Upper lobe of right lung (tissue), 1 donor: ENCODE measurements at places on chromosomes 1 and 21. TPM values are rescaled to one million over a fixed set of nuclear protein-coding genes. Genes with fewer than 3 reads are reported as not detected.
A peak's percentile ranks its signal among the peaks of the same experiment; 100 is the strongest.

The VCAM1 gene
- total RNA-seq = 8.1 TPM

The KDM5B gene
- 57.3 TPM for total RNA-seq

The RXRG gene
- 9.1 TPM for total RNA-seq

The CHD5 gene
- total RNA-seq = 0.23 TPM

The OLFM3 gene
- not detected for total RNA-seq

The GUCA2A gene
- not detected for total RNA-seq

- DNase-seq = no peak
Observed at GRCh38 chr1:88742531-88742930, 58.5 kb downstream of the PKN2 start.

GRCh38 chr1:86100401-86100800 is 56.2 kb downstream of the COL24A1 start:
- no peak for DNase-seq

DNA sequence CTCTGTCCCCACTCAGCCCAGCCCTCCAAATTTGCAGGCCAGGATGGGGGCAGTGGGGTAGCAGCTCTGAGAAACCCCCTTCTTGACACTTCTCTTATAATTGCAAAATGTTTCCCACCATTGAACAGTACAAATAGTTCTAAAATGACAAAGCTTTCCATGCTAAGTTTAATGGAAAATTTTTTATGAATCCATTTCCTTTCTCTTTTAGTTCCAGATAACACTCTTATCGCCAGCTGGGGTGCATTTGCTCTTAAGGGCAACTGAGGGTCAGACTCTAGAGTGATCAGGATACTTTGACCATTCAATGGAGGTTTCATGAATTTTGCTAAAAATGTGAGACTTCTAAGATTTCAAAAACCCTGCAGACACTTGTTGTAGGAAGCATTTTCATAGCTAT is 29.9 kb downstream of the PIK3C2B start:
- no peak for DNase-seq

DNA sequence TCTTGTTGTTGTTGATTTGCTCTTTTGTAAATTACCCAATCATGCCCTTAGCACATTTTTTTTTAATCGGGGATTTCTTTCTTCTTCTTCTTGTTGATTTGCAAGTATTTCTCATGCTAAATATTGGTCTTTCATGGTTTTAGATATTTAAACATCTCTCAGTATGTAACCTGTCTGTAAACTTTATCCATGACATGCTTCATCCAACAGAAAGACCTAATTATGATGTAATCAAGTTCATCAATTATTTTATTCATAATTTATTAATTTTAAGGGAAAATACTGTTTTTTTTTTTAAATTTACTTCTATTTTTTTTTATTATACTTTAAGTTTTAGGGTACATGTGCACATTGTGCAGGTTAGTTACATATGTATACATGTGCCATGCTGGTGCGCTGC is 69.8 kb downstream of the TNFSF18 start:
- DNase-seq = no peak

- DNase-seq = peak; percentile 38
Observed at GRCh38 chr1:41671116-41671755, 186.8 kb upstream of the EDN2 start.
